ENCODE measurements at places on chromosomes 1 and 21.

DNA sequence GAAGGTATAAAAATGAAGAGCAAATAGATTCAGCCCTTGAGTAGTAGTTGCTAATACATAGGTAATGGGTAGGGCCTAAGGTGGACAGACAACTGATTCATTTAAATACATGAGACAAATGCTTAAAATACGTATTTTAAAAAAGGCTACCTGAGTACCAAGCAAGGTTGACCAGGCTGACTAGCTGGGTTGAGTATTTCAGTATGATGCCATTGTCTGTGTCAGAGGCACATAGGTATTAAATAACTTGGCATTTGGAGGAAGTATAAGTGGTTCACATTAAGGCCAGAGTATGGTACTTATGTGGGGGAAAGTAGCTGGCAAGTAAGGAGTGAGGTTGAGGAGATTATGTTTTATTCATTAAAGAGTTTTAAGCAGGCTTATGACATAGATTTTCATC, 19.4 kb downstream of the NEK7 start:
- no peak for DNase-seq

DNA sequence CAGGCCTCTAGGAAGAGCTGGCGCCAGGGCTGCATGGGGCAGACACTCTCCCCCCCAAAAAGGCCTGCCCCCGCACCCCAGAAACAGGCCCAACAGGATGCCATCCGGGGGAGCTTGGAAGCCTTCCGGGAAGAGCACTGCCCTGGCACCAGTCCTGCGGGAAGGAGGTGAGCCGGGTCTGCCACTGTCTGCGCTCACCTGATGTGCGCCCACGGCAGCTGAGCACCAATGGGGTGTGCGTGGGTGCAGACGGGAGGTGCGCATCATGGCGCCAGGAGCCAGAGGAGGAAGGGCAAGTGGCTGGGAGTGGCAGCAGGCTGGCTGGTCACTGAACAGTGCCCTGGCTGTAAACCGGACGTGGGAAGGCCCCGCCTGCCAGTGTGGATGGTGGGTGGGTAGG, 73.6 kb downstream of the CASZ1 start:
- DNase-seq = no peak

DNA sequence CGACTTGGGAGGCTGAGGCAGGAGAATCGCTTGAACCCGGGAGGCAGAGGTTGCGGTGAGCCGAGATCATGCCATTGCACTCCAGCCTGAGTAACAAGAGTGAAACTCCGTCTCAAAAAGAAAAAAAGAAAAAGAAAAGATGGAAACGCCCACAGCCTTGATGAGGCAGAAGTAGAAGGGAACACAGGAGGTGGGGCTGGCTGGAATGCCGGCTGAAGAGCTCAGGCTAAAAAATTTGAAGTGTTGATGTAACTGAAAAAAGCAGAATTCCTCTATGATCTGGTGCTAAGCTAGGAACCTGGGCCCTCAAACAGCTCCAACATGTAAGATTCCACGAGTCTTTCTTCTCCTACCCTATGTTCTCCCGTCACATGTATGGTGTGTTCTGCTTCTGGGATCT, 53.6 kb downstream of the SLC66A1 start:
- no peak for DNase-seq

DNA sequence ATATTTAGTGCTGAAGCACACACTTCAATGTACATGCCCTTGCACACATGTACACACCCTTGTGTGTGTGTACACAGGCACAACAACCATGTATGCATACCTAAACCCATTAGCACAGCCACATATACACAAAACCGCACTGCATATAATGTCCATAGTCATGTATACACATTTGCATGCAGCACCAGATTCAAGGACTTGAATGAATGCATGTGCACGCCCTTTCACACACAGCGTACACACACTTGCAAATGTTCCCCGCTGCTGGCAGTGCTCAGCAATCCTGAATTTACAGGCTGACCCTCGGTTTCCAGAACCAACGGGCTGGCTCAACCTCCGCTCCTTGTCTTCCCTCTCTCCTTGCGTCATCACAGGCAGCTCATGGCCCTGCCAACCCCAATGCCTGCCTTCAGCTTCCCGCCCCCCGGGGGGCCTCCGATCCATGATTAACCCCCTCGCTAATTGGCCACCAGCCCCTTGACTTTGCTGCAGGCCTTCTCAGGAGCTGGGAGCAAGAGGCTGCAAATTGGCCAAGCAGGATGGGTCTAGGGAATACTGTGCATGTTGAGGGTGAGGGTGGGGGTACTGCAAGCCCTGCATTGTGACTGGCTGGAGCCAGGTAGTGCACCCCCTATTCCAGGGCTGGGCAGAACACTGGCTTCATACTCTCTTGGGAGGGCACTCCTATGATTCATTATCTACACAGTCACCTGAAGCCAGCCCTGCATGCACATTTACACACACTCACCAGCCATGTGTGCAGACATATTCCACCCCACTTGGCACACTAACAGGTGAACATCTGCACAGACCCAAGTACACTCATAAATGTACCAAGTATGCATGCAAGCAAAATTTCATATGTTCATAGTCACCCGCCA, 7.9 kb downstream of the GPR3 start:
- no peak for DNase-seq

DNA sequence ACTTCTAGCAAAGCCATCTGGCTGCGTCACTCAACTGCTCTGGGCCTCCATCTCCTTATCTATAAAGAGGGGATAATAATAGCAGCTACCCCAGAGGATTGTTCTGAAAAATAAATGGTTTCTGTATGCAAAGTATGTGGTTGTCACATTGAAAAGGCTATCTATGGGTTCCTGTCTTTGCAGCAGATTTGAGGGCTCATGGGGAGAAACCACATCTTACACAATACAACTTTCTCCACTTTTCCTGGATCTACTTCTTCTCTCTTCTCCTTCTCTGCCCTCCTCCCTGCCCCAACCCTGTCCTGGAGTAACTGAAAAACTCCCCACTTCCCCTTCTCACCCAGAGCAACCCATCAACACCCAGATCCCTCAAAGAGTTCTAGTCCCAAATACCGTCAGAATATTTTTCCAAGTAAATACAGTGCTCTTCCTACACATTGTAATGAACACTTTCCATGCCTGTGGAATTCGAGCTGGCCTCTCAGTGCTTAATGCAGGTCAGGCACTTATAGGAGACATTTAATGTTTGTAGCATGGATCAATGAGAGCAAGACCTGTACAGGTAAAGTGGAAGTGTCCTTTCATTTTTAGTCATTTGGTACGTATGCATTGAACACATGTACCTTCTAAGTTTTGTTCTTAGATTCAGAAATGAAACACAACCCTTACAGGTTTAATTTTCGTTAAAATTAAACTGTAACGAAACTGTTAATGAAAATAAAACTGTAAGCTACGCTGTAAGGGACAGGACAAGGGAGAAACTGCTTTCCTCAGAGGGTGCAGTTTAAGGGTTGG, 131.9 kb downstream of the AK5 start:
- DNase-seq = no peak
